ENCODE measurements at places on chromosomes 2 and 18.
A peak's percentile ranks its signal among the peaks of the same experiment; 100 is the strongest.

DNA sequence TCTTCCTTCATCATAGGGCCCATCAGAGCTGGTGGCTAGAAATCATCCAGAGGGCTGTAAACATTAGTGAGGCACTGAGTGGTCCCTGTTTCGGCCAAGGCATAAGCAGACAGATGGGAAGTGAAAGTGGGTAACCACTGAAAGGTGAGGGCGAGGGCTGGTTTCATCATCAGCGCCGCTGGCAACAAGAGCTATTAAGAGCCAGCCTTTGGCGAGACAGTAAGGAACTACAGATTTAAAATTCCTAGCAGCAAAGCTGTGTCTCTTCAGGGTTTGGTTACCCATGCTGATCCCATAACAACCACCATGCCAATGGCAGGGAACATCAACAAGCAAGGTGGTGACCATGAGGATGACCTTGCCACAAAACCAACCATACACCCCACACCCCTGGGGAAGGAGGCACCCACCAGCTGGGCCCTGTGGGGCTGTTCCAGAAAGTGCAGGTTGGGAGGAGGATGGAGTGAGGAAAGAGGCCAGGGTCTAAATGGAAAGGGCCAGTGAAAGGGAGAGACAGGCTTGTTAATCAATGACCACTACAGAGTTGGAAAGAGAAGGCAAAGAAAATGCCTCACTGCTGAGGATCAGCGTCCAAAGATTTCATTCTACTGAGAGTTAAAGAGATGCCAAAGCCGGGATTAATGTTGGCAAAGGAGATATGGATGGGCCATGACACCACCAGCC is 9.0 kb upstream of the SLC20A1 start:
- no peak for DNase-seq

DNA sequence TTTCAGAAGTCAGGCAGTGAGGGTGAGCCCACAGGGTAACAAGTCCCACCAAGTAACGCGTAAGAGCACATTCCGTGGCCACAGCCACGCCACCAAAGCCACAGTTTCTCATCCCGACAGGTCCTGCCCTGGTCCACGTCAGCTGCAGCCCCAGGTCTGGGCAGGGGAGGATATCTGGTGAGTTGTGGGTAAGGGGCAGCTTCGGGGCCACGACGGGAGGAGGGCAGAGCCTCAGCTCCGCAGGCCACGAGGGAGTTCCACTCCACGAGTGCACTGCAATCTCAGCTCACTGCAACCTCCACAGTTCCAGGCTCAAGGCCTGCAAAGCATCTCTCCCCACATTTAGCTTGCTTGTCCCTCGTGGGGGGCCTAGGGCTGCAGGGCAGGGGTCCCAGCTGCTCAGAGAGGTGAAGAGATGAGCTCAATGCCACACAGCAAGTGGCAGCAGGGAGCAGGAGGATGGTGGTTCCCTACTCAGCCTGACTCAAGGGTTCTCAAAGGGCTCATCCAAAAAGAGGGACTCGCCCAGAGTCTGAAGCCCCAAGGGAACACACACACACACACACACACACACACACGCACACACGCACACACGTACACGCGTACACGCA is 12.5 kb downstream of the SNORC start:
- DNase-seq = no peak

DNA sequence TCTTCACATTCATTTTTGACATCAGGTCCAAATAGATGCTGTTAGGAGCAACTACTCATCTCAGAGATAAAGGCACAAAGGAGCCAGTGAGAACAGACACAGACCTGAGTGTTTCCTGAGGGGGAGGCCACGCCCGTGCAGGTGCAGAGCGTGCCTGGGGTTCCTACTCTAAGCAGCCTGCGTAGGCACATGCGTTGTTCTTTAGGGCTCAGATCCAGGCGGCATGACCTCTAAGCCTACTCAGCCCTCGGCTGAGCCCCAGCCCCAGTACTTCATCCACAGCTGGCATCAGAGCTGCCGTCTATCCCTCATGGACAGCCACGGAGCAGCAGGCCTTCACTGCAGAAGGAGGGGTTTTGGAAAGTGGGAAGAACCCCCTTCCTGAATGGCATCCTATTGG is 54.9 kb upstream of the PXDN start:
- DNase-seq = no peak

DNA sequence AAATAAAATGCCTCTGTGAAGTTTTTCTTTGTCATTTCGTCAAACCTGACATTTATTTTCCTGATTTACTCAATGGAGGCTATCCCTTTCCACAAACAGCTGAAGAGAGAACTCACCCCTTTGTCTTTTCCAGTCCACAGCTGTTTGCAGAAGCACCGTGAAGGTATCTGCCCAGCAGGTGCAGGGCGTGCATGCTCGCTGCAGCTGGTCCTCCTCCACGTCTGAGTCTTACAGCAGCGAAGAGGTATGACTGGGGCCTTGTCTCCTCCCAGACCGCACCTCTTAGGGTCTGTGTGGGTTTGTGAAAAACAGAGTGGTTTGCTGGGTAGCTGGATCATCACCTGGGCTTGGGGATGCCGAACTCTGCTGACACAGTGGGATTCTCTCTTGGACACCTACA is 9.7 kb downstream of the SPP2 start:
- no peak for DNase-seq

DNA sequence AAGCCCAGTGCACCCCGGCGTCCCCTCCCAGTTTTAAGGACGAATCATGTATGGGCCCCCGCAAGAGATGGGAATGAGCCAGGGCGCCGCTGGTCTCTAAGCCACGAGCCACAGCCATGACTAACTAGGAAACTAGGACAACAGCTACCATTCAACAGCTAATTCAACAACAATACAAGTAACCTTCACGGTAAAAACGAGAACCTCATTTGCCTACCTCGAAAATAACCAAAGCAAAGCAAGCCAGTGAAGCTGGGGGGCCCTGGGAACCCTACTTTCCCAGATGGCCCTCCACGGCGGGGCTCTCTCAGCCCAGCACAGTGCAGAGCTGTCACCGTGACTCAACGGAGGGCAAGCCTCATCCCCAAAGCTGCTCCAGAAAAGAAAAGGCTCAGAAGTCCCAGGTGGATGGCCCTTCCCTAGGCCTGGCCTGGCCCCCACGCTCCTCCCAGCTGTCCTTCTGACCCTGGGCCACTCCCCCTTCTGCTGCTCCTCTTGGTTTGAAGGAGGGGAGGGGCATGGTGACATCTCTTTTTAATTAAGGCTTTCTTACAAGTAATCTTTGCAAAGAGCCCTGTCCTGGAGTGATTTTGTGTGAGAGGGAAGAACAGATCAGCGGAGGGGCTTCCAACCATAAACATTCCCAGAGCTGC is 126.3 kb downstream of the HDAC4 start:
- no peak for DNase-seq

DNA sequence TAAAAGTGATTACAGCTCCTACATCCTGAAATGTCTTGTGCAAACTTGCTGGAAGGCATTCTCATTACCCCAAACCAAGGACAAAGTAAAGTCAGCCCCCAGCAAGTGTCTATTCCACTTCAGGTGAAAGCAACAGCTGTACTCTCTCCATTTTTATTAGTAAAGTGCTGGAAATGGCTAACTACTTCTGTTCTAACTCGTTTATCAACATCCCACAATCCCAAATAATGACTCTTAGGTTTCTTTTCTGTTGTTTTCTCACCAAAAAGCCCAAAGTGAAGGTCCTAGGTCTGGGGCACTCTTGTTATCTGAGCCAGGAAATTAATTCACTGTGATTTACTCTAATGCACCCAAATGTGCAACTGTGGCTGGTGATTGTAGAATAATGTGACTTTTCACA is 105.7 kb downstream of the LRRC30 start:
- no peak for DNase-seq

- peak; percentile 33 for DNase-seq
Measured at GRCh38 chr2:26068602-26069298, 34.9 kb downstream of the RAB10 start.

GRCh38 chr2:216754812-216755211 is 59.5 kb upstream of the IGFBP5 start:
- DNase-seq = no peak

- no peak for DNase-seq
Measured at GRCh38 chr2:223107825-223108224, 55.8 kb downstream of the KCNE4 start.

- peak; percentile 28 for DNase-seq
Measured at GRCh38 chr2:168194784-168195522, 52.4 kb downstream of the STK39 start.

DNA sequence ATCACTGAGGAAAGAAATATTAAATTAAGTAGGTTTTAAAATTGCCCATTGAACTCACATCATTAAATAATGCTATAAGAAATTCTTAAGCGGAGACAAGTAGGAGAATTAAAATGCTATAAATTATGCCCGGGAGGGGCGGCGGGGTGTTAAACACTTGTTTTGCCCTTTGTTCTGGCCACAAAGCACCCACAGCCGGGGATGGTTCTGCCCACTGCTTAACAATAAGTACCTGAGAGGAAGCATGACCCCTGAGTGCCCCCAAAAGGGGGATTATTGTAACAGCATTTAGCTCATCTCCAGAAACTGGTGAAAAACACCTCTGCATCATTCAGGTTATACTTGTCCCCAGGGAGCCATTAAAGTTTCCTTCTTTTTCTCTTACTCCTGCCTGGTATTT is 332.7 kb upstream of the POU3F3 start:
- DNase-seq = no peak

GRCh38 chr2:10283106-10284062 is 19.3 kb upstream of the HPCAL1 start:
- DNase-seq = no peak

GRCh38 chr2:169366066-169366465 is 3.7 kb upstream of the LRP2 start:
- no peak for DNase-seq

GRCh38 chr2:240520974-240521350 is 36.8 kb downstream of the ANKMY1 start:
- DNase-seq = no peak

GRCh38 chr18:46289931-46290330 is 185.7 kb downstream of the HAUS1 start:
- no peak for DNase-seq

DNA sequence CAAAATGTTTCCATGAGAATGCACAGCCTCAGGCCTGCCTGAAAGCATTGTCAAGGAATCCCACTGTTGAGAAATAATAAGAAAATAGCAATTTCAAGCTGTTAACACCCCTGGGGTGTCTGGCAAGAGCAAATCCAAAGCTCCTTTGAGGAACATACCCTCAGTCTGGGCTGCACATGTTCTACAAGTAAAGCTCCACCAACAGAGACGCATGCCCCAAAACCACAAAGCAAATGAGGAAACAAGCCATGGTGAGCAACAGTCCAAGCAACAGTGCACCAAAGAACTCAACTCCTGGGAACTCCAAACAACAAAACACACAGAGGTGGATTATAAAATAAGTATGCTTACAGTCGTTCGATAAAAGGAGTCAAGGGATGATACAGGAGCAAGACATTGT is 40.3 kb downstream of the CYP27C1 start:
- DNase-seq = no peak

GRCh38 chr2:54903736-54904554 is 146.3 kb downstream of the RTN4 start:
- DNase-seq = peak; percentile 56

- DNase-seq = no peak
Measured at GRCh38 chr2:233813236-233814055, 35.3 kb downstream of the MROH2A start.

- no peak for DNase-seq
Measured at GRCh38 chr2:66427300-66427699, 7.6 kb upstream of the MEIS1 start.

- DNase-seq = no peak
Measured at GRCh38 chr2:199490049-199490448, 32.3 kb upstream of the SATB2 start.

DNA sequence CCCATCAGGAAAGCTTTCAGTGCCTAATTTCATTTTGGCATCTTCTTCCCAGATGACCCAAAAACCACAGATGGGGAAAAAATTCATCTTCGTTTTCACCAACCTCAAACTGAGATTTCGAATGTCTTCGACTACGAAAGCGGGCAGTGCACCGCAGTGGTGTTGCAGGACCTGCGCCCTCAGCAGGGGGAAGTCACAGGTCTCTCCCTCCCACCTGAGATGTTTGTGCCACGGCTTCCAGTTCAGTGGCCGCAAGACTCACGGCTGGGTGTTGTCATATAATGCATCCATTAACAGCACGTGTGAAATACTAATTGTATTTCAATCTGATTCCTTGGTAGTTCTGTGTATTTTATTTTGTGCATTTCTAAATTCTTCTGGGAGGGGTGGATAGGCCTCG is 66.2 kb upstream of the SALL3 start:
- DNase-seq = no peak

GRCh38 chr2:227813562-227814353 is at the start of gene CCL20:
TSS of gene CCL20 (plus strand) at chr2:227813842. CDS start at chr2:227813912, 70 bp downstream.
- DNase-seq = no peak

GRCh38 chr18:77003316-77003715 is 129.3 kb downstream of the MBP start:
- DNase-seq = no peak

- no peak for DNase-seq
Measured at GRCh38 chr18:48033790-48034650, 103.6 kb upstream of the SMAD2 start.

- DNase-seq = no peak
Measured at GRCh38 chr18:58522132-58522531, 106.8 kb downstream of the ALPK2 start.

DNA sequence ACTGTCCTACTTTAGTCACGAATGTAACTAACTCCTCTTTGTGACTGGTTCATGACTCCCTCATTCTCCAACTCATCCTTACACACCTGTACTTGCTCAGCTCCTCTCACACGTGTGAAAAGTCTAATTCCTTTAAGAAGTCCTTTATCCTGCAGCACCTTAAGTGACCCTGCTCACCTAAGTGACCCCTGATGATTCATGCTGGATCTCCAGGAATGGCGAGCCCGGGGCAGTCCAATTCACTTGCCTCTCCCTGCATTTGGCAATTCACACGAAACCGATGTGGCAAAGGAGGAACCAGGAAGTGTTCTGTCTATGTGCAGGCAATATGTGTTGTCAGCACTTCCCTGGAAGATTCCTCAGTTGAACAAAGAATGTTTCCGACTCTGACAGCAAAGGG is 189.8 kb upstream of the NABP1 start:
- no peak for DNase-seq

GRCh38 chr2:199462956-199463692 is 5.4 kb upstream of the SATB2 start:
- peak; percentile 49 for DNase-seq

- DNase-seq = no peak
Measured at GRCh38 chr2:201313362-201313761, 43.8 kb downstream of the FLACC1 start.

DNA sequence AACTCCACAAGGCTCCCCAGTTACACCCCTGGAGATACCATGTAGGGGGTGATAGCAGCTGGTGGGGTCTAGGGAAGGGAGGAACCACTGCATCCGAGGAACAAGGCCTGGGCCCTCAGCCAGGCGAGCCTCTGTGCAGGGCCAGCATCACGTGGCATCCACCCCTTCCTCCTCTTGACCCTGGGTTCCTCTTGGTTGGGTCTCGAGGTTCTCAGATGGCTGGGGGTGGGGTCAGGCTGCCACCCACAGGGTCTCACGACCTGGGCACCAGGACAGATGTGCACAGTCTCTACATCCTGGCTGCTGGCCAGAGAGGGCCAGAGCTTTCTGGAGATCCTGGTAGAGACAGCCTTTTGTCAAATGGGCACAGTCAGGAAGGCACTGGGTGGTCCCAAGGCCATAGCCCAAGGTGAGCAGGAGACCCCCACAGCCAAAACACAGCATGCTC is 10.4 kb downstream of the HS6ST1 start:
- peak; percentile 7 for DNase-seq

- DNase-seq = no peak
Measured at GRCh38 chr2:226721541-226721940, 78.1 kb downstream of the IRS1 start.

Data from activated naive CD4-positive, alpha-beta T cell treated with anti-CD3 and anti-CD28 coated beads, Interleukin-2, amount 50 U/mL, for 16 hours (primary cell).